ENCODE measurements at places on chromosomes 12 and 14.

- DNase-seq, result no peak
Observed at GRCh38 chr12:39239490-39240486, 203.1 kb downstream of the KIF21A start.

DNA sequence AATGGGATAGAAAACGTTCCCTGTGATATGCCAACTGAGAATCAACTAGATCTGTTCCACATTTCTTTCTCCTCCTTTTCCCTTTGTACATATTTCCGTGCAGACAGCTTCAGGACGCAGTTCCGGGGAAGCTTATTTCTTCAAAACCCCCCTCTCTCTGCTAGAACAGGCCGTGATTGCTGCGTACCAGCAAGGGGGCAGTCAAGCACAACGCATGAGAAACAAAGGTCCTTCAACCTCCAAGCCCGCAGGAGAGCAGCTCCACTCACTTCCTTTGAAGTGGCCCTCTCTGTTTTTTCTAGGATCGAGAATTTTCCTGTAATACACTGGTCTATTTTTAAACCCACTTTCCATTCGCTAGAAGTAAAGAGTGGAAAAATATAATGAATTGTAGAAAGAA, 80.8 kb downstream of the ZNF664 start:
- DNase-seq, result peak; percentile 48

DNA sequence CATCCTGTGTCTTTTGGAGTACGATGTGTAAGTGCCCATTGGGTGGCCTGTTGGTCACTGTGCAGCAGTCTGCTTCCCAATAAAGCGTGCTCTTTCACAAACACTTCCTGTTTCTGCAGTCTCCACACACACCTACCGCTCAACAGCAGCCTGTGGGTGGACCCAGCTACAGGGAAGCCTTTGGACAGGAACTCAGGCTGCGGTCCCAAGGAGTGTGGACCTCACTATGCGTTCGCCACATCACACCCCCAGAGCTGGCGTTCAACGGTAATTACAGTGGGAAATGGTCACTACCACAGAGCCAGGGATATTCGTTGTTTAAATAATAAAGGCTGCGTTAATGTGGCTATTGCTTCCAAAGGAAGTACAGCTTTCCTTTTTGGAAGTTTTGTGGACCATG, 16.2 kb downstream of the PSMC1 start:
- no peak for DNase-seq

DNA sequence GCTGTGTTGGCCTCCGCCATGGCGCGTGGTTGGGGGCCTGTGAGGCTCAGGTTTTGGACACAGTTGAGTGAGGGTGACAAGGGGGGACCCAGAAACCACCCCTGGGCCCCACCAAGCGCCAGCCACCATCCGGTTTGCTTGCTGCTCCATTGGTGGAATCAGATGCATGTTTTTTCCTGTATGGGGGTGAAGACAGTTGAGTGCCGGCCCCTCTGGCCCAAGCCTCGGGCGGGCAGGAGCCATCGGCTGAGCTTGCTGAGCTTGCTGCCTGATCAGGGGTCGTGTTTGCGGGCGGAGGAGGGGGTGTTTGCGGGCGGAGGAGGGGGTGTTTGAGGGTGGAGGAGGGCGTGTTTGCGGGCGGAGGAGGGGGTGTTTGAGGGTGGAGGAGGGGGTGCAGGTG, 6.4 kb downstream of the PGAM5 start:
- no peak for DNase-seq

- no peak for DNase-seq
Observed at GRCh38 chr12:106913456-106913855, 42.3 kb upstream of the TMEM263 start.
